Stimulated activated naive CD4-positive, alpha-beta T cell (primary cell): ENCODE measurements at places on chromosomes 6 and 20.

DNA sequence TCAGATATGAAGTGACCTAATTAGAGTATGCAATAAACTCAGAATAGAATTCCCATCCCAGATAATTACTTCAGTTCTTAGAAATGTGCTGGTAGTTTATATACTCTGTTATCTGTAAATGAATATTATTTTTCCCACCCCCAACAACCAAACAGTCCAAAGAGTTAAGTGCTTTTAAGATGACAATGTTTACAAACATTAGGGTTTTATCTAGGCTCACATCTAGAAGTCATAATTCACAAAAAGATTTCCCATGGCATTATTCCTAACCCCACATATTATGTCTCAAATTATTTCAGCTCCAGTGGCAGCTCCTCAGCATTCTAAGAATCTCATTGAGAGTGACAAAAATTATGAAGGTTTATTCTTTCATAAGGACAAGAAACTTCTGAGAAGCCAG is 120.9 kb downstream of the TASP1 start:
- no peak for DNase-seq

DNA sequence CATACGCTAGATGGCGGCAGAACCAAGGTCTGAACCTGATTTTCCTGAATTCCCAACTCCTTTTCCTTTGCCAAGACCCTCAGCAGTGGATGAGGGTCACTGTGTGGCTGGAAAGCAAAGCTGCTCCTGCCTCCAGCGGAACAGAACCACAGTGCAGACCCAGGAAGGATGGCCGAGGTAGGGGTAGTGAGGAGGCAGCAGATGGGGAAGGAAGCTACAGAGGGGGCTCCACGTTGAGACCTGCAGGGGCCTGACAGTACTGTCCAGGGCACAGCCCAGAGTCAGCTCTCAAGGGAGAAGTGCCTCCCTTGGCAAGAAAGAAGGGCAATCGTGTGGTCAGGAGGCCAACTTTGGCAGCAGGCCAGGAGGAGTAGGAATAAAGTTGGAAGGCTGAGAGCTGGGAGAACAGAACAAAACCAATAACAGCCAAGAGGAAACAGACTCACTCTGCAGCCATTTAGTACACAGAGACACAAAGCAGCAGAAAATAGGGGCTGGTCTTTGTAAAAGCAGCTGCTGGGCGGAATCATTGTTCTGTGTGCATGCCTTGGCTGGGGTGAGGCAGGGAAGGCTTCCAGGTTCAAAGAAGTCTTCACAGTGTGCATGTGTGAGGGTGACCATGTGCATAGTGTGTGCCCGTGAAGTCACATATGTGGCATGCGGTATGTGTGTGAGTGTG is 3.1 kb downstream of the GABRR2 start:
- DNase-seq, result no peak

DNA sequence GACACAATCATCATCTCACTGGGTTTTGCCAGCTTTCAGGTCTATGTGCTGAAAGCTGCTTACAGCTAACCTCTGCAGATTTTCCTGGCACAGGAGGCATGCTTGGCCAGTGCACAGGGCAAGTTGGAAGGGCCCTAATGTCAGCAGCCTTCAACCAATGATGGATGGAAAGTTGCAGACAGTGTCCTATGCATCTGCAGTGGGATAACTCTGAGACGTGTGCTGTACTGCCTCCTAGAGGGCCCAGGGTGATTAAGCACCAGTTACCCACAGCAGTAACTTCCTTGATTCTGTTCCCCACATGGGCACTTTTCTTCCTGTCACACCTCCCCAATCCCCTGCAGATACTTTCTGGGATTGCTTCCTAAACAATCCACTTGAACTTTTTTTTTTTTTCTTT is 38.6 kb downstream of the OVOL2 start:
- DNase-seq, result no peak

GRCh38 chr20:31685853-31686643 is 36.6 kb downstream of the BCL2L1 start:
- no peak for DNase-seq

DNA sequence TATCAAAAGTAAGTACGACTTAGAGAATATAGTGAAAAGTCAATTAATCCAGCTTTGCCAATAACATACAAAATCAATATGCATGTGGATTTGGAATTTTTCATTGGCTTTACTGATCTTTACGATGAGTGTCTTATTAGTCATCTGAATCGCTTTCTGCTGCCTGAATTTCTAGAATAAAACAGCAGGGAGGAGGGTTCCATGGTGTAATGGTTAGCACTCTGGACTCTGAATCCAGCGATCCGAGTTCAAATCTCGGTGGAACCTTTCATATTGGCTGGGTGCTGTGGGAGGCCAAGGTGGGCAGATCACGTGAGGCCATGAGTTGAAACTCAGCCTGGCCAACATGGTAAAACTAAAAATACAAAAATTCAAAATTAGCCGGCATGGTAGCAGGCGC is 448.8 kb downstream of the RNF144B start:
- no peak for DNase-seq

DNA sequence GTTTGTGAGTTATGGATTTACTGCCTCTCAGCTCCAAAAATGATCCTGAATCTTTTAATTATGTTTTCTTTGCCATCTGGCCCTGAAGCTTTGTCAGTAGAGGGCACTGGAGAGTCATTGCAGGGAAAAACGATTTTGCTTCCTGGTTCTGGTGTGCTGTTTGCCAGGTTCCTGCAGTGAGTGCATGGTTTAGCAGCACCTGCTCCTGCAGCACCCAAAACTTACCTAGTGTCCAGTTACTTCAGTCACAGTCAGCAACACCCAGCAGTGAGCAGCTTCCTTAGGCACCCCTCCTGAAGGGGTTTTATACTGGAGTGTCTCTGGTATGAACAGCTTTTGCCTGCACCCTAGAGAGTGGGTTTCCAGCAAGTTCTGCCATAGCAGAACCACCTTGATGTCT is 6.0 kb upstream of the TRIM26 start:
- no peak for DNase-seq

- no peak for DNase-seq
These were observed 10.0 kb upstream of the POU3F2 start for GRCh38 chr6:98824162-98824901.

GRCh38 chr20:32019156-32019510 is 8.9 kb downstream of the CCM2L start:
- no peak for DNase-seq

- DNase-seq, result no peak
These were observed 4.6 kb downstream of the RAET1G start for GRCh38 chr6:149918151-149918905.

DNA sequence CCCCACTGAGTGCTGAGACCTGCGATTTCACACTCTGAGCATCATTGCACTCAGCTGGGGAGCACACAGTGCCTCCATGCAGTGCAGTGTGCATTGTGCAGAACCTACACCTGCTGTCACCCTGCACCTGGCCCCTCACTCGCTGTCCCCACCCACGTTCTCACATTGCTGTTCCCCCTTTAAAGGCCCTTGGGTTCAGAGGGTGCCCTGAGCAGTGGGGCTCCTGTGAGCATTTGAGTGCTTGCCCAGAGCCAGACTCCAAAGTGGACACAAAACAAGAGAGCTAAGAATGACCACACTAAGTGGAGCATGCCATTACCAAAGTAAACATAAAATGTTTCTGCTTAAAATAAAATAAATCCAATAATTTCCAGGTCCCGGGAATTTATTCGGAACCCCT is 131.0 kb upstream of the CST7 start:
- DNase-seq, result no peak

DNA sequence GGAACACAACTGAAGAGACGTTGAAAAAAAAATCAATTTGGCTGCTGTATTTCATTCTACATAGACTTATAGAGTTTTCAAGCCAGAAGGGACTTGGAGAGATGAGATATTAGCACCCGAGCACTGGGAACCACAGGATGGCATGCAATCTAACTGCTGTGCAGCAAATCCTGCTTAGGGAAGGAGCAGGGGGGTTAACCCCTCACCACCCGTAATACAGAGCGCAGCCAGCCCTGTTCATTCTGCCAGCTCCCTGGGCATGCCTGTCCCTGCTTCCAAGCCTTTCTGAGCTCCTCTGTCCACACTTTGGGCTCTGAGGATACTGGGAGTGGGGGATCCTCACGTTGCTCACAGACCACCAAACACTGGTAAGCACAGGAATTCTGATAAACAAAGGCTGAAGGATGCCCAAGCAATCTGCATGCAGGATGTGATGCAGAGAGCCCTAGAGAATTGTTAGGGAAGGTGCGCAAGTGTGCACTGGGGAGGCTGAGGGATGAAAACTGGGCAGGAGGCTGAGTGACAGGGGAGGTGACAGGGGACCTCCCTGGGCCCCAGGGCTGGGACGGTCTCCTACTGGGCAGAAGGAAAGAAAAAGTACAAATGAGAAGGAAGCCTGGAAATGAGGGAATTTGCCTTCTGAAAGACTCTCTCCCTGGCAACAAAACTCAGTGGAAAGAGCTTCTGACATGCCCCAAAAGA is 34.0 kb downstream of the CPNE5 start:
- no peak for DNase-seq
